ENCODE measurements at places on chromosomes 2 and 18.

- no peak for DNase-seq
Observed at GRCh38 chr2:205030695-205031094, 485.4 kb downstream of the PARD3B start.

DNA sequence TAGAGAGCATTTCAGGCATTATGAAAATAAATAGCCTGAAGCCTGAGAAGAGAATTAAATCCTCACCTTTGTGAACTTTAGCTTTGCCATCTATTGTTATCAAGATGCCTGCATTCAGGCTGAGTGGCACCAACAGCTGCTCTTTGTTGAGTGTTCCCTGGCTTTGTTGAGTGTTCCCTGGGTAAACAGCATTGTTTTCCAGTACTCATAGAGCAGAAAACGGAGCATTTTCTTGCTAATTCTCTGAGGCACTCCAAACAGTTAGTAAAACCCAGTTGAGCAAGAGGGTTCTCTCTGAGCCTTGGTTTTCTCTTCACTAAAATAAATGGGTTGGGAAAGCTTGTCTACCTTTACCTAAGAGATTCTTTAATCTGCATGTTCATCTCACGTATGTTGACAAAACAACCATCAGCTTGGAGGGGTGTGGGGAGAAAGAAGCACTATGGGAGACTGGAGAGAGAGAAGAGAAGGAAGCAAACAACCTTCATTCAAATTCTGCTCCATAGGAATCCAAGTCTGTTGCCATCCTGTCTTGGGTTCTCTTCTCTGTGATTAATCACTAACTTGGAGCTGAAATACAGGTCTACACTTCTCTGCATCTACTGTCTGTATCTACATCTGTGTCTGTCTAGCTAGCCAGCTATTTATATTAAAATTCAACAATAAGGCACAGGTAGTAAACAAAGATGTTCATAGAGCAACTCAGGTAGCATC, 567.0 kb upstream of the SOX11 start:
- no peak for DNase-seq

DNA sequence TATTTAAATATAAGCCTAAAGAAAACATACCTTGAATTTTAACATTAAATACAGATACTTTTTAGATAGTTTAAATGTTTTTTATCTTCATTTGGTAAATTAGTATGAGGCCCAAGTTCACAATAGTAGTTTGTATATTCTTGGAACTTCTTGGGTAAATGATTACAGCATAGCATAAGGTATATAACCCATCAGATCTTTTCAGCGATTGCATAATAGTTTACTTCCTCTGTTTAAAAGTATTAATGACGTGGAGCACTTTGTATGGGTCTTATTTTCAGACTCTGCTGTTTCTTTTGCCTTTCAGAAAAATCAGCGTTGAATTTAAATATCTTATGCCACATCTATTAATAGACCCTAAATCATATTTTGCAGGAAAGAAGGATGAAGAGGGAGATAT, 60.2 kb downstream of the CHRNA1 start:
- DNase-seq, result no peak

DNA sequence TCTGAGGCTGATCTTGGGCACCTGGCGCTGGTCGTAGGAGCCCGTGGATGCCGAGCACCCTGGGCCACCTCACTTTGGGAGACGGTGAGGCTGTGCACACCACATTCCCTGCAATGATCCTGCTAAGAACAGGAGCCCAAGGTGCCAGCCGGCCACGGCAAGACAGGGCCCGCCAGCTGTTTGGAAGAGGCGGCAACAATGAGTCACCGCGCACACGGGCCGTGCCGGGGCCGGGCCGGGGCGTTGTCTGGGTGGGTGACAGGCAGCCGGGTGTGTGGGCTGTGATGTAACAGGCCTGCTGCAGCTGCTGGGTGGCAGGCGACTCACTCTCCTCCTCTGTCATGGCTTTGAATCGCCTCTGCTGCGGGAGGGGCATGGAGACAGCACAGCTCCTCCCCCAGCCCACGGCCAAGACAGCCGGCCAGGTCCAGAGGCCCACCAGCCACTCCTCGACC, 49.7 kb upstream of the ODC1 start:
- peak; percentile 9 for DNase-seq

DNA sequence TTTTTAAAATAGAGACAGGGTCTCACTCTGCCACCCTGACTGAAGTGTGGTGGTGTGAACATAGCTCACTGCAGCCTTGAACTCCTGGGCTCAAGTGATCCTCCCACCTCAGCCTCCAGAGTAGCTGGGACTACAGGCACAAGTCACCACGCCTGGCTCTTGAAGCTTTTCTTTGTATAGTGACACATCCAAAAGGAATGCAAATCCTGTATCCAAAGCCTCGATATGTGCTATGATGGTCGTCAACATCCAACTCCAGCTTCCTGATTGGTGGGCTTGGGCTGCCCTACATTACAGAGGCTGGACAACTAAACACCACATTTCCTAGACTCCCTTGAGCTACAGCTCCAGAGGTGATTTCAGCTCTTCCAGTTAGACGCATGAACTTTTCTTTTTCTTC, 101.7 kb upstream of the PGAP1 start:
- DNase-seq, result no peak

- no peak for DNase-seq
Observed at GRCh38 chr2:61436092-61436491, 34.8 kb downstream of the USP34 start.

DNA sequence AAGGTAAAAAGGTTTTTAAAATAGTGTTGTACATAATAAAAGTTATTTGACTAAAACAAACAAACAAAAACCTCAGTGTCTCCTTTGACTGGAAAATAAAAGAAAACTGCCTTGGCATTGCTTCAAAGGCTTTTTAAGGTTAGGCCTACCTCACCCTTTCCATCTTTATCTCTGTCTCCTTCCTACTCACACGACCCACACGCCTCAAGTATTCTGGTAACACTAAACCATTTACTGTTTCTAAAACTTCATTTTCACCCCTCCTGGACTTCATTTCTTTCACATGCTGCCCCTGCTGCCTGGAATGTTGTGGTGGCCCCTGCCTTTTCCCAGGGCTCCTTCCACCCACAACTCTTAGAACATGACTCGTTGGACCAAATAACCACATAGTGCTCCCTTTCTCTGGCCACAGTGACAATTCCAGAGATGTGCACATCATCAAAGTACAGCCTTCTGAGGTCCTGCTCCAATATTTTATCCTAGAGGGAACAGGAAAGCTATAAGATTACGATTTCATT, 54.0 kb downstream of the ERBB4 start:
- DNase-seq, result no peak

DNA sequence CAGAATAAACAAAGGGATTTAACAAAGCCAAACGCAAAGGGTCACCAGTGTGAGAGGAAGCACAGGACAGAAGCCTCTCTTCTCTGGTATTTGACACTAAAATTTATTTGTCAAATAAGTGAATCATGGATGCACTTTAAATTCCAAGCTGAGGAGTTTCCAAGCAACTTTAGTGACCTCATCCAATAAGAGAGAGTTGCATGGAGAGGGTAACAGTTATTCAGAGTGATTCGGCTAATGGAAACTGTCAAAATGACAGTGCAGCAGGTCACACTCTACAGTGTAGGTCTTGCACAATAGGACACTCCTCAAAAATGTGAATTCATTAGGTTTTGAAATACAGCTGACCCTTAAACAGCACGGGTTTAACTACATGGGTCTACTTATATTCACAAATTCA, 103.9 kb upstream of the ACVR1C start:
- no peak for DNase-seq

Measured in stimulated activated CD4-positive, alpha-beta T cell treated with anti-CD3 and anti-CD28 coated beads, Interleukin-1b, Interleukin-23, amount 100 ng/mL, for 1 hour (primary cell).